Substantia nigra (tissue), 51 donors: ENCODE measurements at places on chromosomes 13 and 19.
A peak's percentile ranks its signal among the peaks of the same experiment; 100 is the strongest.

DNA sequence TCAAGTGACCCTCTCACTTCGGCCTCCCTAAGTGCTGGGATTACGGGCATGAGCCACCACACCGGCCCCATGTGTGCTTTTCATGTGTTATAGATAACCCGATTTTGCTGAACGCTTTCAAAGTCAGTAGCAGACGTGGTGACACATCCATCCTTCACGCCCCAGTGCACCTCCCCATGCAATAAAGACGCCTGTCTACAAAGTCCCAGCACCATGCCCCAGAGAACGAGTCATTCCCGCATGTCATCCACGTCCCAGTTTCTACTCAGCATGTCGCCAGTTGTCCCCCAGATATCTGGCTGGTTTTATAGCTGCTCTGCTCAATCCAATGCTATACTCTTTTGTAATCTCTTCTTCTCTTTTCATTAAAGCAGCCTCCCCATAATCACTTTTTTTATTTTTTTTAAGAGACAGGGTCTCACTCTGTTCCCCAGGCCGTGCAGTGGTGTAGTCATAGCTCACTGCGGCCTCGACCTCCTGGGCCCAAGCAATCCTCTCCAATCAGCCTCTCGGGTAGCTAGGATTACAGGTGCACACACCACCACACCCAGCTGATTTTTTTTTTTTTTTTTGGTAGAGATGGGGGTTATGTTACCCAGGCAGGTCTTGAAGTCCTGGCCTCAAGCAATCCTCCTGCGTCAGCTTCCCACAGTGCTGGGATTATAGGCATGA, 42.5 kb downstream of the DNM2 start:
- DNase-seq, result no peak

GRCh38 chr13:105471673-105472072, 1063.8 kb downstream of the EFNB2 start:
- DNase-seq, result no peak

DNA sequence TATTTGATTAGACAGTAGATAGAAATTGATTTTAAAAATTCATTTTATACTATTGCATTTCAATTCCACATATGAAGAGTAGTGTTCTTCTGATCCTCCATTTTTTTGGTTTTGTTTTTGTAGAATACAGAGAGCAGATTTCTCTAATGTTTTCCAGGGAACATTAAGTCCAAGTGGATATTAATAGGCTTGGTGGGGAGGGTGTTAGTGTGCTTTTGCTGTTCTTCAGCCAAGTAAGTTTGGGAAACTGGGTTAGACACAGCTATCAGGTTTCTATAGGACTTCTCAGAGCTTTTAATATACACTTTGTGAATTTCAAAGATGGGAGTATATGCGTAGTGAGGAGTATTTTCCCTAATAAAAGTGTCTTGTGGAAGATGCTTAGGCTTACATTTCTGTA, 21.8 kb downstream of the NAA16 start:
- no peak for DNase-seq

GRCh38 chr19:37977992-37978391, 71.0 kb downstream of the SIPA1L3 start:
- DNase-seq, result peak; percentile 52

DNA sequence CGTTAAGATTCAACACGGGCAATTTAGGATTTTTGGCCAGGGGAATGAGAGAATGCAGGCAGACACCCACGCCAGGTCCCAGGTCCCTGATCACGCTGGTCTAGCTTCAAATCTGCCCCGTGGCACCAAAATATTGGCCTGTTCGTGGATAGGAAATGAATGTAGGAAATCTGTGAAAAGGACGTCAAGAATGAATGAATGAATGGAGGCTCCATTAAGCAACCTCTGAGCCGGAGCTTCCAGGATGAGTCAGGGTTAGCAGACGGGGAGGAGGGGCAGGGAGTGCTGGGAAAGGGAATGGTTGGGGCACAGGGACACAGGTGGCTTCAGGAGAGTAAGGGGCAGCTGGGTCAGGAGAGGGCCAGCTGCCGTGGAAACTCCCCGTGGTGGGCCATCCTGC, 4.2 kb downstream of the SULT2B1 start:
- no peak for DNase-seq

- DNase-seq, result peak; percentile 61
These were observed at the start of gene ETHE1 for GRCh38 chr19:43526884-43527859. Gene ETHE1, minus strand, starts transcription at chr19:43527201. Its CDS starts 24 bp downstream, at chr19:43527177.

- DNase-seq, result peak; percentile 78
These were observed 104.7 kb downstream of the RGCC start for GRCh38 chr13:41562083-41562482.

GRCh38 chr19:18660051-18660910, 23.2 kb upstream of the CRTC1 start:
- DNase-seq, result no peak

DNA sequence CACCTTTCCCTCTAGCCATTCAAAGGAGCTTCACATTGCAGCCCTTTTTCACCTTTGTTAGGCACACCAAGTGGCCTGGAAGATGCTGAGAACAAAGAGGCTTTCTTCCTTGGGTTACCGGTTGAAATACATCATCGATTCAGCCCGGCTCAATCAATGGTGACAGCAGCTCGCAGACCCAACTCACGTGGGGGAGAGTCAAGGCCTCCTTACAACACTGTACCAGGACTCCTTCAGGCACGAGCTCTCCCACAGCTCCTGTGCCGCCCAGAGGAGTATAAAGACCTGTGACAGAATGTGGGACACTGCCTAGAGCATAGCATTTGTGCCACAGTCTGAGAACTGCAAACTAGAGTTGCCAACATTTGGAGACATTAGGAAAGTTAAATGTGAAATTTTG, 3.9 kb upstream of the LRRC63 start:
- DNase-seq, result no peak

- DNase-seq, result no peak
These were observed 218.3 kb upstream of the MAB21L1 start for GRCh38 chr13:35694549-35695447.

GRCh38 chr13:25097426-25097825, 1.5 kb downstream of the PABPC3 start:
- DNase-seq, result no peak

GRCh38 chr13:93881411-93881810, 598.1 kb downstream of the DCT start:
- DNase-seq, result no peak

GRCh38 chr19:28497887-28498286, 715.1 kb downstream of the UQCRFS1 start:
- DNase-seq, result no peak

DNA sequence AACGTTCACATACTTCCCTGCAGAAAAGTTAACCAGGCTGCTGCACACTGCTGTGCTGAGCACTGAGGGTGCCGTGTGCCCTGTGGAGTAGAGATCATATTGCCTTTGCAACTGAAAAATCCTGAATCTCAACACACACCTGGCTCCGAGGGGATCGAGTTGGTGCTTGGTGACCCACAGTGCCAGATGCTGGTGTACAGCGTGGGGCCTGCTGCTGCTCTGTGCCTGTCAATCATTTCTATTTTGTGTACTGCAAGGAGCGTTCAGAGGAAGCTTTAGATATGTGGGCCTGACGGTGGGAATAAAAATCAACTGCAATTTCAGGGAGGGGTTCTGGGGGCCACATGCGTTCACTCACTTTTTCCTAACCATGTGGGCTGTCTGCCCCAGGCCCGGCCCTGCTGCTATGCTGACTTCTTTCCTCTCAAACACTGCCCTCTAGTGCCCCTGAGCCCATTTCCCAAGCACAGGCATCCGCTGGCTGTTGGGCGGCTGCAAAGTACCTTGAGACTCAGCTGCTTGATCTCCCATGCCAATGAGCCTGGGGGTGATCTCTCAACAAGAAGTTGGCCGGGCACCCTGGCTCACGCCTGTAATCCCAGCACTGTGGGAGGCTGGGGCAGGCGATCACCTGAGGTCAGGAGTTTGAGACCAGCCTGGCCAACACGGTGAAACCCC, 9.7 kb upstream of the LENG8 start:
- peak; percentile 19 for DNase-seq

- DNase-seq, result no peak
These were observed 2101.7 kb upstream of the PCDH20 start for GRCh38 chr13:63517371-63517770.

GRCh38 chr13:25971459-25972145, 80.2 kb downstream of the SHISA2 start:
- no peak for DNase-seq

DNA sequence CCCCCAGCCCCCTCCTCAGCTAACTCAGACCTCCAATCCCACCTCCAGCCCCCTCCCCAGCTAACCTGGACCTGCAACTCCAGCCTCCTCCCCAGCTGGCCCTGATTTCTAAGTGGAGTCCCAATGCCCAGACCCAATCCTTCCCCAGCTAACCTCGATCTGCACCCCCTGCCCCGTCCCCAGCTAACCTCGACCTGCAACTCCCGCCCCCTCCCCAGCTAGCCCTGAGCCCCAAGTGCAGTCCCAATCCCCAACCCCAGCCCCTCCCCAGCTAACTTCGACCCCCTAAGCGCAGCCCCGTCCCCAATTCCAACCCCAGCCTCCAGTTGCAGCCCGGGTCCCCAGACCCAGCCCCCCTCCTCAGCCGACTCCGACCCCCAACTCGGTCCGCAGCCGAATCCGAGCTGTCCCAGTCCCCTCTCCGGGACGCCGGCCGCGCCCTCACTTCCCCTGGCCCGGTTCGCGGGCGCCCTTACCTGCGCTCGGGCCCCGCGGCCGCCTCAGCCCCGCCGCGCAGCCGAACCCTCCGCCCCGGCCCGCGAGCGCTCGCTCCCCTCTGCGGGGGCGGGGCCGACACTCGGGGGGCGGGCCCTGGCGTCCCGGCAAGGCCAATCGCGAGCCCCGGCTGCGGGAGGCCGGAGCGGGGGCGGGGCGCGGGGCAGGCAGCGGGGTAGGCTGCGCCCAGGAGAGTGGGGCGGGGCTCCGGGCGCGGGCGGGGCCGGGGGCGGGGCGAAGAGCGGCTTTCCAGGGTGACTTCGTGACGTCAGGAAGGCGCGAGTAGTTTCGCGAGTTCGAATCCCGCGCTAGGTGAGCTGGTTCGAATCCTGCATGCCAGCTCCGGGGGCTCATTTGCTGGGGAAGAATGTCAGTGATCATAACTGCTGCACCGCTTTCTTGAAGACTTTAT, at the start of gene GNG7:
Gene GNG7 (minus strand): TSS at position 525 of the 907 bp plus-strand sequence. CDS start 182,006 bp downstream, outside the sequence.
- DNase-seq, result peak; percentile 86

GRCh38 chr19:20078581-20079031, 806 bp downstream of the ZNF90 start:
- DNase-seq, result peak; percentile 4

- DNase-seq, result no peak
These were observed 525.9 kb downstream of the GPC6 start for GRCh38 chr13:93752541-93752940.

DNA sequence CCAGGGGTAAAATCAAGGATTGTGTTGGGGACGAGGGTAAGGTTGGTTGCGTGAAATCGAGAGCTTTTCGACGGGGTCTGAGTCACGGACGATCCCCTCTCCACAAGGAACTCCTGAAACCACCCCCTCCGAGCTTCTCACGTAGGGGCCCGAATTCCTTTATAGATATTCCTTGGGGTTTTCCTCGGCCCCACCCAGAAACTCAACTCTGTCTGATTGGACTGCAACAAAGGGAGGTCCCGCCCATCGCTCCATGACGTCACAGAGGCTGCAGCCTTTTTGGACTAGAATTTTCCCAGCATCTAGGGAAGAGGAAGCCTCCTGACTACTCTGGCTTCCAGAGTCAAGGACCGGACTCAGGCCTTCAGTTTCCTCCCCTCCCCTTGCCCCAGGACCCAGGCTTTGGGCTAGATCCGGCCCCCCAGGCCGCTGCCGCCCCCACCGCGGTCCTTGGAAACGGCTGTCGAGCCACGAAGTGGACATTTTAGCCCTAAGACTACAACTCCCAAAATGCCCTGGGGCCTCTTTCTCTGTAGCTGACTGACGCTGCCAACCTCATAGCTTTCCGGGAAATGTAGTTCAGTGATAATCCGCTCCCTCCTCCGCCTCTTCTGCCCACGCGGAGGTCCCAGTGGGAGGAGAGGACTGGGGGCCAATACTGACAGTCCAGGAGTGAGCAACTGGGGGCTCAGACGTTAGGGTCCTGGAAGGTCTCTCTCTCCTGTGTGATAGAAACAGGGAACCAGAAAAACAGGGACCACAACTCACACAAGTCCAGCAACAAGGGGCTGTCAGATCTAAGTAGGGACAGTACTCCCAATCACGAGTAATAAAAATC, at the start of gene IZUMO1:
Gene IZUMO1 (minus strand): TSS at position 172 of the 838 bp plus-strand sequence. CDS start 1,050 bp downstream, outside the sequence.
- DNase-seq, result peak; percentile 29

DNA sequence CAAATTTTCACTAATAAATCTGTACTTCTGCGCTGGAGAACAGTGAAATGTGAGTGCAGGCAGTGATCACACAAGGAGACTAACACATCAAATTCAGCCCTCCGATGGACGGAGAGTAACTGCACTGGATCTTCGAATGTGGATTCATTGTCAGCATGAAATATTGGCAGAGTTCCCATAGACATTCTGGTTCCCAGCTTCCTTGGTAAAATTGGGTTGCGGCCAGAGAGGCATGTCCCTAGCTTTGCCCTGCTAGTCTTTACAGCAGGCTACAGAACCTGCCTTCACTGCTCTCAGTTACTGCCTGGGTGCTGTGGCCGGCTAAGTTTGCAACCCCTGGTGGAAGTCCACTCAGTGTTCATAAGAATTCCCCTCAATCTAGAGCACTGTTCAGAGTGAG, 32.3 kb upstream of the UQCRFS1 start:
- no peak for DNase-seq

GRCh38 chr19:45884682-45885555, 1.0 kb downstream of the IRF2BP1 start:
- no peak for DNase-seq

- DNase-seq, result no peak
These were observed 2.0 kb upstream of the KCNN4 start for GRCh38 chr19:43782689-43783231.

GRCh38 chr19:42281827-42282762, 13.0 kb downstream of the CIC start:
- DNase-seq, result no peak

GRCh38 chr13:45826731-45827130, 24.8 kb downstream of the SIAH3 start:
- DNase-seq, result no peak

GRCh38 chr13:32629313-32629712, 43.1 kb downstream of the PDS5B start:
- no peak for DNase-seq

GRCh38 chr19:1045247-1045603, 5.3 kb downstream of the ABCA7 start:
- no peak for DNase-seq

DNA sequence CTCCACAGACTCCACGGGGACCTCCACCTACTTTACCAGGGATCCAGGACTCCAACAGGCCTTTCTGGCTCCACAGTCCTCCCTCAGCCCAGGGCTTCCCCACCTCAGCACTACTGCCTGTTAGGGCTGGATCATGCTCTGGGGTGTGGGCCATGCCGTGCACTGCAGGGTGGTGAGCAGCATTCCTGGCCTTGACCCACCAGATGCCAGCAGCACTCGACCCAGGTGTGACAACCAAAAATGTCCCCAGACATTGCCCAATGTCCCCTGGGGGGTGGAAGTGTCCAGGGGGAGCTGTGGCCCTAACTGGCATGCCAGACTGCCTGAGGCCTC, 42.0 kb downstream of the EPS15L1 start:
- DNase-seq, result no peak

- DNase-seq, result peak; percentile 99
These were observed at the start of gene THAP8 for GRCh38 chr19:36054119-36054732. Gene THAP8, minus strand, starts transcription at chr19:36054285. Its CDS starts 68 bp downstream, at chr19:36054217.

DNA sequence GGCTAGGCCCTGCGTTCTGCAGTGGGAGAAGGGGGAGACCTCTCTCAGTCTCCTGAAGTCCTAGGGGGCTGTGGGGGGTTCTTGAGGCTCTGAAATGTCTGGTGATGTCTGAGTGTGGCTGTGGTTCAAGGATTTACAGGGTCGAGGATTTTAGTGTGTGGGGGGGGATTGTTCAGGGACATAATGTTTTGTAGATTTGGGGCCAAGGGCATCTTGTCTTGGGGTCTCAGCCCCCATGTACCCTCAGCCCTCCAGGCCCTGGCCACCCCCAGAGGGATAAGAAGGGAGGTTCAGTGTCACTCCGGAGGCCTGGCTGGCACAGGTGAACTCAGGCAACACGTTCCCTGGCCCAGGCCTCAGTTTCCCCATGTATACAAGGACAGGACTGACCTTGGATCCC, 2.4 kb upstream of the APC2 start:
- DNase-seq, result no peak
